ENCODE measurements at places on chromosomes 1 and 21. TPM values are rescaled to one million over a fixed set of nuclear protein-coding genes. Genes with fewer than 3 reads are reported as not detected.

- no peak overlapping the region for H3K27ac ChIP-seq
- DNase-seq, result no peak
- no peaks in the 10 kb centered on the region for H3K36me3 ChIP-seq
- H3K4me1 ChIP-seq, result no peaks in the 10 kb centered on the region
- peaks cover 7% of the 10 kb centered on the region for H3K27me3 ChIP-seq
Measured at GRCh38 chr1:91619881-91620280, 119.2 kb downstream of the CDC7 start.

- H3K4me1 ChIP-seq, result no peaks in the 10 kb centered on the region
- no peak for DNase-seq
- H3K27me3 ChIP-seq, result no peaks in the 10 kb centered on the region
Measured at GRCh38 chr1:229596925-229597699, 28.8 kb downstream of the TAF5L start.

GRCh38 chr1:50135716-50136115 lies 27.0 kb downstream of the ELAVL4 start:
- H3K36me3 ChIP-seq, result no peaks in the 10 kb centered on the region
- no peak for DNase-seq
- no peaks in the 10 kb centered on the region for H3K4me1 ChIP-seq
- H3K27me3 ChIP-seq, result no peaks in the 10 kb centered on the region

DNA sequence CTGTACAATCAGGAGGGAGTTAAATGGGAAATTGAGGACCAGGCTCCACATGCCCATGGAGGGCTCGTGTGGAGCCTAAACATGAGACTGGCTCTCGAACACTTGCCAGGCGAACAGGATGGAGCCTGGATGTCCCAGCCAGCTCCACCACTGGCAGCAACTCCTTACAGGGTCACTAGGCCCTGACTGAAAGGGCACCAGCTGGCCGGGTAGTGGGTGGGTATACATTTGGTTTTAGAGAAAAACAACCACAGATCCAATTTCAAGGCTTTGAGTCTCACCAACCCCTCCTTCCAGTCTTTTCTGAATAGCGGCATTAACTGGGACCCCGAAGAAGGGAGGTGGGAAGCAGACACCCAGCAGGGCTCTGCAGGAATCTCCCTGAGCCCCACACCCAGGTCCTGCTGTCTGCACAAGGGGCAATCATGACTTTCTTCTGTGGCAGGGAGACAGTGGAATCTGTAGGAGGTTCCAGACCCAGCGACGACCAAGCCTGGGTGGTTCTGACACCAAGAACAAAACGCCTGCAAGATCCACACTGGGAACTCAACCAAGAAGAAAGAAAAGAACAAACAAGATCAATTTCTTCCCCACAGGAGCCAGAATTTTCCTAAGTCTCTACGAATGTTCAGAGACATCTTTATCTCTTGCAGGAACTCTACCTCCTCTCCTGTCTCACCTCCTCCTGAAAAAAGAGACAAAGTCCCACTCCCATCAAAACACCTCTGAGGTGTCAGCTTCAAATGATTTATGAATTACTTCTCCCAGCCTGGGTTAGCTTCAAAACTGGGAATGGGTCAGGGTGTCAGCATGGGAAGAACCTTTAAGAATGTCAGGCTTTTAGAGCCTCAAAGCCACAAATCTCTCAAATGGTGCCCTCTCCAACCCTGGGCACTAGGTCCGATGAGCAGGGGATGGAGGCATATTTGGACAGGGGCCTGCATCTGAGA lies 26.5 kb upstream of the SRP9 start:
- DNase-seq, result no peak
- no peak overlapping the region for H3K27ac ChIP-seq
- no peak overlapping the region for H3K4me3 ChIP-seq
- no peaks in the 10 kb centered on the region for H3K4me1 ChIP-seq
- H3K36me3 ChIP-seq, result no peaks in the 10 kb centered on the region
- no peaks in the 10 kb centered on the region for H3K27me3 ChIP-seq

GRCh38 chr21:14870853-14871149 lies 194.0 kb downstream of the NRIP1 start:
- H3K27me3 ChIP-seq, result no peaks in the 10 kb centered on the region
- H3K36me3 ChIP-seq, result no peaks in the 10 kb centered on the region
- no peak overlapping the region for H3K4me3 ChIP-seq
- no peaks in the 10 kb centered on the region for H3K4me1 ChIP-seq

DNA sequence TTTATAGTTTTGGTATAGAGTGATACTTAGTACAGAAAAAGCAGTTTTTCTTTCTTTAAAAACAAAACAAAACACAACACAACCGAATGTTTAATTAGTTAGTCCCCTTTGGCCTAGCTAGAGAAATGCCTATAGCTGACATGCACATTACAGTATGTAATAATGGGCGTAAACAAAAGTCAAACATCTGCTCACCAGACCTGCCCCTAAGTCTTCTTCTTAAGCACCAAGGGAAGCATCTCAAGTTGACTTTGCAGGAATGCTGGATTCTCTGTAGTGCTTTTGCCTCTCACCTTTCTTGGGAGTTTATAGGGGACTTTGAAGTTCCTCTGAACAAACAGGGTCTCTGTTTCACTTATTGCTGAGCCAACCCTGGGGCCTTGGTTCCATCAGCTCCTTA lies 143.7 kb downstream of the TM2D1 start:
- H3K4me3 ChIP-seq, result no peak overlapping the region
- no peak for DNase-seq
- no peaks in the 10 kb centered on the region for H3K4me1 ChIP-seq
- H3K27ac ChIP-seq, result no peak overlapping the region

GRCh38 chr21:21111309-21111920 lies 113.2 kb downstream of the NCAM2 start:
- no peak overlapping the region for H3K27ac ChIP-seq
- no peaks in the 10 kb centered on the region for H3K4me1 ChIP-seq
- H3K36me3 ChIP-seq, result no peaks in the 10 kb centered on the region
- DNase-seq, result no peak
- no peak overlapping the region for H3K4me3 ChIP-seq

DNA sequence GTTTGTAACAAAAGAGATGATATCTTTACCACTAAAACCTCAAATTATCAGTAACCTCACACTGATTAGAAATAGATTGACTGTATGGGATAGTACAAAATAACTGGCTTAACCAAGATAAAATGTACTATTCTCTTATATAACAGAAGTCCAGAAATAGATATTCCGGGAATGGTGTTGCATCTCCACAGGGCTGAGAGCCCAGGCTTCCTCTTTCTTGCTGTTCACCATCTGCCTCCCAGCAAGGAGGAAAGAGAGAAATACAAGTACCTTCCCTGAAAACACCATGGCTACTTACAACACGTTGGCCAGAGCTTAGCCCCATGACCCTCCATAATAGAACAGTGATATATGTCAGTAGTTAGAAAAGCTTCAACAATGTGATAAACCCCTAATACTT lies 47.0 kb upstream of the KCNK1 start:
- H3K36me3 ChIP-seq, result no peaks in the 10 kb centered on the region
- no peak for DNase-seq
- no peaks in the 10 kb centered on the region for H3K27me3 ChIP-seq
- no peak overlapping the region for H3K4me3 ChIP-seq

DNA sequence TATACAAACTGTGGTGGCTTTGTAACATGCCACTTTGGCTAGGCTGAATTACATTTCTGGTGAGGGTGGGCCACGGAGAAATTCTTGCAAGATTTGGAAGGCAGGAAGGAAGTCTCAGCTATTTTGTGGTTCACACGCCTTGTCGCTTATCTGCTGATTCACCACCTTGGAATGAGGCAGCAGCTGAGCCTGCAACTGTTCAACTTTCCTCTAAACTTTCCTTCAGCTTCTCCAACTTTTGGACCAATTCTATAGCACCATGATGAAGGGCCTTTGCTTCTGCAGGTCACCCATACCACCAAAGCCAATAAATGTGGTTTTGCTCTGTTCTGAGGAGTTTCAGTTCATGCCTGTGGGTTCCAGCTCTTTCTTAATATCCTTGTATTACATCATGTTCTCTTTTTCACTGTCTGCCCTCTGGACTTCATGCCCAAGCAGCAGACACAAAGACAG lies 337.6 kb upstream of the SNX7 start:
- H3K27me3 ChIP-seq, result no peaks in the 10 kb centered on the region
- no peak for DNase-seq
- H3K36me3 ChIP-seq, result no peaks in the 10 kb centered on the region
- no peak overlapping the region for H3K27ac ChIP-seq
- H3K4me1 ChIP-seq, result no peaks in the 10 kb centered on the region

DNA sequence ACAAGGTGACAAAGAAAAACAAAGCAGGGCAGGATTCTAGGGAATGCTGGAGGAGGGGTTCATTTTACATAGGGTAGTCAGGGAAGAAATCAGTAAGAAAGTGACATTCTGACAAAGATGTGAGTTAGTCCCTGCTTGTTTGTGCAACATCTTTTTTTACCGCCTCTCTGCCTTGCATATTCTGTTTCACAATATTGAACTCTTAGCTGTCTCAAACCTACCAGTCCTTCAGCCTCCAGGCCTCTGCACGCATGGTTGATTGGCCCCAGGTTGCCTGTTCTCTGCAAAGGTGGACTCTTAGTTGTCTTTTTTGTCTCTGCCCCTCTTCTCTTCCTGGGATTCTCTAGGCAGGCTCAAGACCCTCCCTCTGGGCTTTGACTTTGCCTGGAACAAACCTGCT lies 152.2 kb upstream of the RUNX1 start:
- no peak for DNase-seq
- no peaks in the 10 kb centered on the region for H3K36me3 ChIP-seq
- no peak overlapping the region for H3K27ac ChIP-seq
- H3K4me3 ChIP-seq, result no peak overlapping the region
- peaks cover 12% of the 10 kb centered on the region for H3K4me1 ChIP-seq

- no peaks in the 10 kb centered on the region for H3K27me3 ChIP-seq
- peaks cover 69% of the 10 kb centered on the region for H3K36me3 ChIP-seq
- peaks cover 20% of the 10 kb centered on the region for H3K4me1 ChIP-seq
- DNase-seq, result no peak
- H3K4me3 ChIP-seq, result no peak overlapping the region
Measured at GRCh38 chr1:207803678-207804077, 51.8 kb downstream of the CD46 start.

DNA sequence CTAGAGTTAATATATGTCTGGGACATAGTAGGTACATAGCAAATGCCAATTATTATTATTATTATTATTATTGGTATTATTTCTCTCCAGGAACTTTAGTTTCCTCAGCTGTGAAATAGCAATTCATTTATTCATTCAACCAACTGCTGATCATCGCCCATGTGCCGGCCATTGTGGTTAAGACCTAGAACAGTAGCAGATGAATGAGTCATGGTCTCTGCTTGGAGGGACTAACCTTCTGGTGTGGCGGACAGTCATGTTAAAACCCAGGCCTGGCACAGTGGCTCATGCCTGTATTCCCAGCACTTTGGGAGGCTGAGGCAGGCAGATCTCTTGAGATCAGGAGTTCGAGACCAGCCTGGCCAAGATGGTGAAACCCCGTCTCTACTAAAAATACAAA lies 23.8 kb upstream of the LDLRAP1 start:
- H3K36me3 ChIP-seq, result no peaks in the 10 kb centered on the region
- H3K4me1 ChIP-seq, result peaks cover 5% of the 10 kb centered on the region
- no peaks in the 10 kb centered on the region for H3K27me3 ChIP-seq
- no peak overlapping the region for H3K4me3 ChIP-seq

GRCh38 chr1:245807954-245808719 lies 653.4 kb downstream of the KIF26B start:
- H3K4me3 ChIP-seq, result no peak overlapping the region
- DNase-seq, result no peak
- H3K36me3 ChIP-seq, result no peaks in the 10 kb centered on the region
- H3K27me3 ChIP-seq, result no peaks in the 10 kb centered on the region

DNA sequence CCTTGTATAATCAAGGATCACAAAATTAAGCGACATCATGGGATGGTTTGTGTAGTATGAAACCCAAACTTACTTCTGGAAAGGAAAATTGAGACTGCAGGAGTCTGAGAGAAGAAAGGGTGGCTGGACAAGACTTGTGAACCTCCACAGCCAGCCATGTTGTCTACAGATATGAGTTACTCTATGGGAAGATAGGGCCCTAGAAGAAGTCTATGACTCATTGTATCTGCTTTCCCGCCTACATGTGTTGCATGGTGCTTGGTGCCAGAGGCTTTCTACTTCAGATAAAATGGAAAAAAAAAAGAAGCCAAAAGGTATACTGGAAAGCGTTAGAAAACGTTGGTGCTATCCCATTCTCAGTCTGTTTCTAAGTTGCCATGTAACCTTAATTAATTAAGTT lies 18.7 kb upstream of the OR6N2 start:
- H3K27ac ChIP-seq, result no peak overlapping the region
- H3K36me3 ChIP-seq, result no peaks in the 10 kb centered on the region

DNA sequence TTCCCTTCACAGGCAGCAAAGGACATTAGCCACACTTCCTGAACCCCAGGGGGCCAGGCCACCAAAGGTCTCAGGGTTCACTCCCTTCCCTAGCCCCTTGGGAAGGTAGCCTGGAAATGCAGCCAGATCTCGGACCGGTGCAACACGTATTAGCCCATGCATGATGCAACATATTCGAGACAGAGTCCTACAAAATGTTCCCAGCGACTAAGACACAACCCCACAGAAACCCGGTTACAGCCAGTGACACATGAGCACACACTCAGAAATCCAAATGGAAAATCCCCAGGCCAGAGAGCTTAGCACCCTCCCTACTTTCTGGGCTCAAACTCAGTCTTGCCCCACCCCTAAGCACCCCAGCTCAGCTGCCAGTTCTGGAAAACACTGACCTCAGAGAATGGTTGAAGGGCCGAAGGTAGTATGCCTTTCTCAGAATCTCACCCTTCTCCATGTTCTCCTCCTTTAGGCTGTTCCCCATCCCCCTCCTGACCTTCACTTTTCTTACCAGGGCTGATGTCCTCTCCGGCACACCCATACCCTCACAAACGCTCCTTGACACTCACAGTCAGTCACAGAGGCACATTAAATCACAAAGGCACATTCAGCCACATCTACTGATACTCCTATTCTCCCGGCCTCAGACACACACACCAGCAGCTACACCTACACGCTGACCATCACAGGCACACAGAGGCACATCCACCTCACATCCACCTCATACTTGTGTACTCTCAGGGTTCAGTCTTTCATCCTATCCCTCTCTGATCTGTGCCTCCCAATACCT lies at the start of gene TSPAN1:
Gene TSPAN1 (plus strand): TSS at position 640 of the 784 bp plus-strand sequence. CDS start 6,021 bp downstream, outside the sequence.
- no peak within 1 kb of the TSS for H3K27ac ChIP-seq
- H3K27me3 ChIP-seq, result no peaks in the 10 kb centered on the region

Gene RHCE
- total RNA-seq, result not detected

Gene PIGC
- 22.6 TPM for total RNA-seq

Gene TFF2
- not detected for total RNA-seq

Gene KRTAP19-1
- total RNA-seq, result not detected

Gene ACADM
- 12.6 TPM for total RNA-seq

Gene GJB5
- total RNA-seq, result not detected

Gene IGSF9
- not detected for total RNA-seq

Gene CD1D
- not detected for total RNA-seq

Gene C1orf74
- 0.27 TPM for total RNA-seq

Gene GPATCH2
- 17.0 TPM for total RNA-seq

Gene ENO1
- total RNA-seq, result 353 TPM

Gene F11R
- total RNA-seq, result 18.4 TPM
